Stimulated activated CD4-positive, alpha-beta T cell treated with anti-CD3 and anti-CD28 coated beads, Interleukin-4, amount 100 ng/mL, for 4 hours (primary cell): ENCODE measurements at places on chromosomes 13 and 19.

GRCh38 chr13:52851137-52851962 lies 2.9 kb upstream of the PCDH8 start:
- no peak for DNase-seq

DNA sequence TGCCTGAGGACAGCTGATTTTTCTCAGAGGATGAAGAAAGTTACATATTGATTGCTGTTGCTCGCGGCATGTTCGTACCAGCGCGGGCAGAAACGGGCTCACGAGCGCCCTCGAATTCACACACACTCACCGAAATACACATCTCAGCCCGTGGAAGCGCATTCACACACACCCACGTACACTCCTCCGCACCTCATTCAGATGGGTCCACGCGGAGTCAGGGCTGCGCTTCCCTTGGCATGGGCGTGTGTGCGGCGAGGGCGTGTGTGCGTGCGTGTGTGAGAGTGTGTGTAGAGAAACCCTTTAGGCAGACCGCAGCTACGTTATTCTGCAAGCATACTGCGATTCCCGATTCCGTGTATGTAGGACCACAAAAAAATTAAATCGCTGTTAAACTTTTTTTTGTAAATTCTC lies 2.1 kb upstream of the PCDH17 start:
- peak; percentile 19 for DNase-seq

DNA sequence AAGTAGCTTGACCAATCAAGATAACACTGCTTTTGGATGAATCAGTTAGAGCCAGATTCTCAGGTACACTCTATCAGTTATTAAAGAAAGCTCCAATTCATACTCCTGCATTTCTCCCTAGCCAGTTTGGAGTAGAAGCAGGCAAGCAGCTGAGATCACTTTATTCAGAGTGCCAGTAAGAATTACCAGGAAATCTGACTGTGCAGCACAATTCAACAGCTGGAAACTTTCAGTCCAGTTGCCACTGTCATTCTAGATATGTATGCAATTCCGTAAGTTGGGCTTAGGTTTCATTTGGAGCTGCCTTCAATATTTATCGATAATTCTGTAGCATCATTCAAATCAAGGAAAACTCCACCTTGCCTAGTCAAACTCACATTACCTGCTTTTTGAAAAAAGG lies 2625.6 kb upstream of the PCDH20 start:
- DNase-seq, result no peak

- peak; percentile 28 for DNase-seq
Observed at GRCh38 chr13:29543230-29544215, 52.0 kb downstream of the SLC7A1 start.

DNA sequence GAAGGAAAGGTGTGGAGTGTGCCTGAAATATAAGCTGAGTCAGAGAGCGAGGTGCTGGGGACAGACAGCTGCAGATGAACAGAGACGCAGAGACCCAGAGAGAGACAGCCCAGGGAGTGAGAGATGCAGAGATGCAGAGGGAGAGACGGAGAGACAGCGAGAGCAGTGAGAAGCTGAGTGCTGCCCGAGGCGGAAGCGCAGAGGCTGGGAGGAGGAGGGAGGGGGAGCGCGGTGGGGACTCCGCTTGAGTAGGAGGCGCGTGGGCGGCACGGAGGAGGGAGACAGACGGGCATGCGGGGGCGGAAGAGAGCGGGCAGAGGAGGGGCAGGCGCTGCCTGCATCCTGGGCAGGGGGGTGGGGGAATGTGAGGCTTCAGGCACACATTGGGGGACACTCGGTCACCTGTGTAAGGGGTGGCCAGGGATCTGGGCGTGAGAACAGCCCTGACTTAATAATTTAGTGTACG lies 25.7 kb downstream of the SLC8A2 start:
- DNase-seq, result peak; percentile 61

DNA sequence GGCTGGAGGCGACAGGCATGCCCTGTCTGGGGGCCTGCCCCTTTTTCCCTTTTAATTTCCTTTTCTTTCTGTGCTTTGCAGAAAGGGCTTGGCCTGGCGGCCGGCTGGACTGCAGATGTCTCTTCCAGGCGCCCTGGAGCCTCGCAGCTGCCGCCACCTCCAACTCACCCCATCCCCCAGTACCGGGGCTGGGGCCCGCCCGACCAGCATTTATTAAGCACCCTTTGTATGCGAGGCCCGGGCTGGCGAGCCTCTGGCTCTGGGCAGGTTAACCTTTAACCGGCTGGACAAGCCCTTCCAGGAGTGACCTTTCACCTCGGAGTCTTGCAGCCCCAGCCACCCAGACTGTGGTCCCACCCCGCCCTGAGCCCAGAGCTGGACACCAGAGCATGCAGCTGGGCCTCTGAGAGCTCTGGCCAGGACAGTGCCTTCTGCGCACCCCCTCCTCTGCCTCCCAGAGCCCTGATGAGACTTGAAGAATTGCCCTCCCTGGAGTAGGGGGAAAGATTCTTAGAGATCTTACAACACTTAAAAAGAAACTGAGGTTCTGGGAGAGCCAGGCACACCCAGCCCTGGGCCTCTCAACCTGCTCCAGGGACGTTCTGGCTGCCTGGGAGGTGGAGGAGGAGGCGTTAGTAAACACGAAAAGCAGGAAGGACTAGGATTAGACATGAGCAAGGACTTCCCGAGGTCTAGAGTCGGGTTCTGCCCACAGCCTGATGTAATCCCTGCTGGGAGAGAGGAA lies 1.1 kb upstream of the NR2F6 start:
- DNase-seq, result no peak

DNA sequence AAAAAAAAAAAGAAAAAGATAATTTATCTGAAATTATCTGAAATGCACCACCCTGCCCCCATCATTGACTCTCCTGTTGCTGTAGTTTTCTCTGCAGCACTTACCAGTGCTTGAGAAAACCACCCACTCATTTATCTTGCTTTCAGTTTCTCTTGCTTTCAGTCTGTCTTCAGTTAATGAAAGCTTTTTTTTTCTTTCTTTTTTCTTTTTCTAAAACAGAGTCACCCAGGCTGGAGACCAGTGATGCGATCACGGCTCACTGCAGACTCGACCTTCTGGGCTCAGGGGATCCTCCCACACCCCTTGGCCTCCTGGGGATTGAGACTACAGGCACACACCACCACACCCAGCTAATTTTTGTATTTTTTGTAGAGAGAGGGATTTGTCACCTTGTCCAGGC lies 4.3 kb upstream of the ACP5 start:
- DNase-seq, result peak; percentile 40

GRCh38 chr13:43516401-43516833 lies 270.4 kb downstream of the ENOX1 start:
- no peak for DNase-seq

DNA sequence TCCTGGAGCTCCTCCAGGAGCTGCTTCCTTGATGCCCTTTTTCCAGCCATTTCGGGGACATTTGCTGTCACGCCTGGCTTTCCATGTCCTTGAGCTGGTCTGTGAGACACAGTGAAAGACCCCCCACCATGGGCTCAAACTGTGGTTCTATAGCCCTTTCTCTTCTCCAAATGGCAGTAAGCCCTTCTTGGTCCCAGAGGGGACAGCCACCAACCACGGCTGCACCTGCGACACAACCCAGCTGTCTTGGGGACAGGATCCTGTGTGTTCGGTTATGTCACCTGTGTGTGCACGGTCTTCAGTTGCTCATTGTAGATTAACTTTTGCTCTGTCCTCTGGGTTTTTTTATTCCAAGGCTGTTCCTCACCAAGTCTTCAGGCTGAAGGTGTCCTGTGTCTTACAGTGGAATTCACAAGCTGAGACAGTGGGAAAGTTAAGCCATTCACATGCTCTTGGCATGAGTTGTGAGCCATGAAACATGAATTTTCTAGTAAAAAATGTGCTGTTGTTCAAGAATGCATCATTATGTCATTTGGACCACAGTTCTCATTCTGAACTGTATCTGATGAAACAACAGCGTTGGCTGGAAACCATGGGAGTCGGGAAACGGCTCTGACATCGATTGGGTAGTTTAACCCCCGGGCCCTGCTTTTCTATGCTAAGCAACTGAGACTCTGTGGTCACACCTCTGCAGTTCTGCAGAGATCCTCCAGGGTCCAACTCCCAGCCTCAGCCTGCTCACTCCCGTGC lies 129.5 kb upstream of the MCF2L start:
- DNase-seq, result no peak

GRCh38 chr13:77994166-77994565 lies 75.5 kb upstream of the EDNRB start:
- no peak for DNase-seq

DNA sequence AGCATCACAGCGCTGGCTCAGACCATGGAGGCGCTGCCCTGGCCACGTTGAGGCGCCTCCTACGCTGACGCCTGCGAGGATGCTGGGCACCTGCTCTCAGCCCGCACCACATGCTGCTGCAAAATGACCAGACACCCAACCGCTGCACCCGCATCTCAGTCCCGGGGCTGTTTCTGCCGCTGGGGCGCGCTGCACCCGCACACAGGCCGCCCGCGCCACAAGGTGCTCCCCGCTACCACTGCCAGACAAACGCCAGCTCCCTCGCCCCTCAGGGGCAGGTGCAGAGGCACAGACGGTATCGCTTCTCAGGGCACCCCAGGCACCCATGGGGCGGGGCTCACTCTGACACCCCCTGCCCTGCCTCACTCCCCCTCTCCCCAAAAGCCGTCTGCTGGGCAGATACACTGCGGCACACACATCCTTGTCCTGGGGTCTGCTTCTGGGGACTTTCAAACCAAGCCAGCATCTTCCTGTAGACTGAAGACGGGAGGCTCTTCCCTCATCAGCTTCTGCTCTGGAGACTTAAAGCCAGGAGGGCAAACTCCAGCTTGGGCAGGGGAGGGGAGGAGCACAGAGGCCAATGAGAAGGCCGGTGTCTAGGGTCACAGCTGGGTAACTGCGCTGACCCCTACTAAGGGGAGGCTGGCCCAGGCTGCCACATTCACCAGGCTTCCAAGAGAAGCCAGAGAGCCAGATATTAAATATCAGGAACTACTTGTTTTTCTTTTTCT lies 16.3 kb downstream of the CHERP start:
- no peak for DNase-seq

- DNase-seq, result no peak
Observed at GRCh38 chr19:45124021-45124420, 31.0 kb downstream of the PPP1R37 start.

- peak; percentile 81 for DNase-seq
Observed at GRCh38 chr19:7340959-7341837, 7.5 kb upstream of the ARHGEF18 start.

- no peak for DNase-seq
Observed at GRCh38 chr13:113109151-113110047, 3.8 kb downstream of the F7 start.

DNA sequence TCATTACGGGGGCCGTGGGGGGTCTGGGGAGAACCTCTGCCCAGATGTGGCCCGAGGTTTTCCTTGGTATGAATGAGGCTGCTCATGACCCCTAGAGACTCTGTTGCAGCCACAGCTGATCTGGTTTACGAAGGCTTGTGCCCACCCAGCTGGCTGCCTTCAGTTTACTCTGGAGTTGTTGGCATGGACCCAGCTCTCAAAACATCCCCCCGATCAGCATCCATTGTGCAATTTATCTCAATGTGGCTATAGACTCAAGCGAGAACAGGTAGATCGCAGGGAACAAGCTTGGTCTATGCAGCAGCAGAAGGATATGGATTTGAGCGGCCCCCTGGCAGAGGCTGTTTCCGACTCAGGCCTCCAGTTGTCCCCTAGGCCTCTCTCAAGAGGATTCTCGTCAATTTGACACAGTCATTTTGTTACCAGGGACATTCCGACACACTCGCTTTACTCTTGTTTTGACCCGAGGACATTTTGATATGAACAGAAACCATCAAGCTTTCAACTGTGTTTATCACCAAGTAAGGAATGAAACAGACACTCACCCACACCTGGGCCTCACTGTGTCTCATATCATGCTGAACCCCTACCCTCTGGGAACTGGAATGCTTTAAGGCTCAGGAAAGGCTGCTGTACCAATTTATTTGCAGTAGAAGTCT lies 161.5 kb downstream of the KATNAL1 start:
- no peak for DNase-seq

DNA sequence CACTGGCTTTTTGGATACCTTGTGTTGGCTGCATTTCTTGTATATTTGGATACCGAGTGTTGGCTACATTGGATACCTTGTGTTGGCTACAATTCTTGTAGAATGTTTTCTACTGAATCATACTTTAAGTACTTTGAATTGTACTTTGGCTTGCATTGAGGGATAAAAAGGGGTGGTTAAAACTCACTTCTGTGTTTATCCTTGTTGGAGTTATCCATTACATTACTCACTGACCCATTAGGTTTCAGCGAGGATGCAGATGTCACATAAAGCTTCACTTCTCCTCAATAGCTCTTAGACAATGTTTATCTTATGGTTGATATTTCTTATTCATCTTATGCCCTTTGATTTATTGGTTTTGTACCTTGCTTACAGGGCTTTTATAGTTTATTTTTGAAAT lies 43.1 kb downstream of the PDS5B start:
- no peak for DNase-seq

DNA sequence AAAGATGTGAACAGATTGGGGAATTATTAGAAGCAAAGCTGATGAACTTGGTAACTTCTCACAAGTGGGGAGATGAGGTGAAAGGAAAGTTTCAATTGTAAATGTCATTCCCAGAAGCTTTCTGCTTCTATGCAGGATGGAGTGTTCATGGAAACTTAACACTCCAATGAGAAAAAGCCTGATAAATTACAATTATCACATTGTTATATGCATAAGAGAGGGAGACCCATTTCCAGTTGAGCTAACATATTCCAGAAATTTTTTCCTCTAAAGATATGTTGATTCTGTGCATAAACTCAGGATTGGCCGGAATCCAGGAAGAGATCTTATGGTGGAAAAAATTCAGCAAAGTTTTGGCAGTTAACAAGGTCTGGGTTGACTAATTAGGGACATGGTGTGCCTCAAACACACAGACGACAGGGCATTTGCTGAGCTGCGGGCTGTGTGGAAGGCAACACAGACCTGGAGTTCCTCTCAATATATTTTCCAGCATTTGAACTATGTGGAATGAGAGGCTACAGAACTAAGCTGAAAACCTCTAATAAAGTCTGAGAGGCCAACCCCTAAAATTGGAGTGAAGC lies 64.9 kb upstream of the FGF14 start:
- DNase-seq, result no peak

DNA sequence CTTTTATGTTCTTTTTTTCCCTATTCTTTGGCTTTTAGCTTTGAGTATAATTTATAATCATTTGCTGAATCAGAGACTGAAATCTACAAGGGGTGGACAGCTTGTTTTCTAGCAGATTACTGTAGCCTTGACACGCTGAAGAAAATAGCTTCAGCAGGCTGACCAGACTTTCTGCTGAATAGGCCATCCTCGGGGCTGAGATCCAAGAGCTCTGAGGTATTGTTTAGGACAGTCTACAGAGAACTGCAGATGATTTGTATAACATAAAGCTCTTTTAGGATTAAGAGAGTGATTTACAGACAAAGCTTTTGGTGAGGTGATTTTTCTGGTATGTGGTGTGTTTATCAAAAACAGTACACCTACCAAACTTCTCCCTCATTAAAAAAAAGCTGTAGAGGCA lies 16.8 kb downstream of the POLR1D start:
- no peak for DNase-seq
